ENCODE measurements at places on chromosomes 3 and 15.

GRCh38 chr3:159632128-159632527, 356.5 kb upstream of the IL12A start:
- DNase-seq: no peak

DNA sequence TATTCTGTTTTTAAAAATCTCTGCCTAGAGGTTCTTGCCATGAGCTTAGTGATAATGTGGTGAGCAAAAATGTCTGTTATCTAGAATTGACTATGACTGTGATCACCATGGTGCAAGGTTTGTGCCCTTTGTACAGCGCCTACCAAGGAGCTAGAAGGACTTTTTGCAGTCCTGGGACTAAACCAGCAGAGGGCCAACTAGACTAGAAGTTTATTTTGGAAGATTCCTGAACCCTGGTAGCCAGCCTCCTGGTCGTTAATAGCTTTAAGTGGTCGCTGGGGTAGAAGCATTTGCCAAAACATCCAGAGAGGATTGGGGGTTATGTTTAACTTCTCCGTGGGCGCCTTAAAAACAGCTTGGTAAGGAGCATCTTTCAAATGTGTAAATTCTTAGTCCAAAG, 7.8 kb downstream of the SCG5 start:
- DNase-seq: no peak

DNA sequence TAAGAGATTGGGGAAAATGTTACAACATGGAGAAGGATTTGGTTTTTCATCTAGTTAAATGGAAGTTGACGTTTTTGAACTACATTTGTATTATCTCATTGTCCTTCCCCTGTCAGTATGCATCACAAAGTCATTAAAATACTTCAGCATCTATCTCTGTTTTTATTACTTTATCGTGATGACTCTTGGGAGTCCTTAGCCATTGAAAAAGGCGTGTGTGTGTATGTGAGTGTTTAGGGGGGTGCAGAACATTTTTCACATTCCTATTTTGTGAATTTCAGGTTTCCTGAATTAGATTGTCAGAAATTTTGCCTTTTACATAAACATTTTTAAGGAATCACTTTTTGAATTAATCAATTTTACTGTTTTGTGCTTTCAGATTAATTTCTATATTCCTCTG, 360.6 kb upstream of the SGO1 start:
- no peak for DNase-seq

DNA sequence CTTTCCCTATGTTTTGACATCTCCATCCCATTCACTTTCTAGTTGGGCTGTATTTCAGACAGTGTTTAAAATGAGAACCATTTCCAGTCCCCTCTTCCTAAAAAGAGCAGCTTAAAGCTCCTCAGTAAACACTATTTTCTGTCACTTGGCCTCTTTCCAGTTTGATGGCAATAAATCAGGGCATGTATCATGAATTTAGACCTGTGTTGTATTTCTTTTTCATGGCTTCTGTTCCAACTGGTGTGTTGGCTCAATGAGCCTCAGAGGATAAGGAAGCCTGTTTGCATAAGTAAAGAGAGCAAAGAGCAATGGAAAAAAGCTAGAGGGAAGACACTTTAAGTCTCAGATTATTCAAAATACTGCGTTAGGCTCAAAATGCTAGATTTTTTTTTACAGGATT, 7.2 kb downstream of the CCDC80 start:
- no peak for DNase-seq

DNA sequence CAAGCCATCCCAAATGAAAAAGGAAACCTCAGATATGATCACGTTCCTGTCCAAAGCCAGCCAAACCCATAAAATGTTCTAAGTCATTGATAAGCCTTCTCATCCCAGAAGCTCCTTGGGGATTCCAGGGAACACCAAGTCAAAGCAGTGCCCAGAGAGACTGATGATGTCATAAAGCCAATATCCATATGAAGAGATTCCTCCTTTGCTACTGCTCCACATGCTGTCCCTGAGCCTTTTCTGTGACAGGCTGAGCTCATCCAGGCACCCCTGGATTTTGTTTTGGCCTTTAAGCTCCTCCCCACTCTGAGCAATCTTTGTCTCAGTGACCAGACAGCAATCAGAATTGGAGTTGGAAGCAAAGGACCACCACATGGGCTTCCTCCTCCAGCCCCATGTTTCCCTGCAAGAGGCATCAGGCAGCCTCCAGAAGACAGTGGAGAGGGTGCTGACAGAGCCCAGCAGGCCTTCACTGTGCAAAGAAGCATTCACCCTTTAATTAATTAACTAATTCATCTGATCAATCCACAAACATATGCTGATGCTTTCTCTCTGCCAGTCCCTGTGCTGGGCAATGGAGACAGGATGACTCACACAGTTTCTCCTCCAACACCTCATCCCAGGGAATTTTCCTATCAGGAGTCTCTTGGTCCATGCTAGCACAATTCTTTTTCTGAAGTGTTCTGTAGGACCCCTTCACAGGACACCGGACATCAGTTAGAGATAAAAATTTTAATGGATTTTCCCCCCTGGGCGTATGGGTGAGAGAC, 25.0 kb downstream of the MEX3B start:
- DNase-seq: no peak

GRCh38 chr3:149784064-149784704, 8.2 kb downstream of the ANKUB1 start:
- DNase-seq: no peak

DNA sequence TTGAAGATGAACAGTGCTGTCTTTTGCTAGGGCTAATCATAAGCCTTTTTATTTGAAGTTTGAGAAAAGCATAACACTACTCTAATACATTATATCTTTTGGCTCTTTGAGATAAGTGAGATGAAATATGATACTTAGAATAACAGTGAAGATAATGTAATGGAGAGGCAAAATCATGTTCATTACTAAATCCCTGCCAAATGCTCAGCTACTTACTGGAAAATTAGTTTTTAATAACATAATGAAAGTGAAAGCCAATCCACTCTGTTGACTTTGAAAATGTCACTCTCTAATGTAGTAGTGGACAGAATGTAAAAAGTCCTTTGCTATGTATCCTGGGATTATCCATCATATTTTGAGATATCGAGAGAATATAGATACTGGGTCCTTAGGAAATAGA, 35.9 kb upstream of the MYH15 start:
- no peak for DNase-seq

GRCh38 chr3:21847005-21847404, 96.0 kb upstream of the ZNF385D start:
- no peak for DNase-seq

- DNase-seq: no peak
These were observed 26.7 kb upstream of the PLA2G4D start for GRCh38 chr15:42121021-42121420.

DNA sequence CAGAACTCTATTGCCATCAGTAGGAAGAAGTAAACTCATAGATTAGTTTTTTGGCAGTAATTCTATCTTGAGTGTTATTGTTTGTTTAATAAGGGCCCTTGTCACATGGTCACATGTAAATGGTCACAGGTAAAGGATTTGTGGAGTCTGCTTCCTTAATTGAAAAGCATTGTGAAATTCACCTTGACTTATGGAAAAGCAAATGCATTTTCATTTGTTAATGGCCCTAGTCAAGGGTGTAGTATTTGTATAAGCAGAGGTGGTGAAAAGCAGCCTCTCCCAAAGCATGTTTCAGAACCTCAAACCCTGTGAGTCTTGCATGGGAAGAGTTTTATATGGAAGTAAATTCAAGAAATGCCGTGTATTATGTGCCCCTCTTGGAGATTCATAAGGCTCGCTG, 197.5 kb upstream of the NR2E3 start:
- DNase-seq: no peak

DNA sequence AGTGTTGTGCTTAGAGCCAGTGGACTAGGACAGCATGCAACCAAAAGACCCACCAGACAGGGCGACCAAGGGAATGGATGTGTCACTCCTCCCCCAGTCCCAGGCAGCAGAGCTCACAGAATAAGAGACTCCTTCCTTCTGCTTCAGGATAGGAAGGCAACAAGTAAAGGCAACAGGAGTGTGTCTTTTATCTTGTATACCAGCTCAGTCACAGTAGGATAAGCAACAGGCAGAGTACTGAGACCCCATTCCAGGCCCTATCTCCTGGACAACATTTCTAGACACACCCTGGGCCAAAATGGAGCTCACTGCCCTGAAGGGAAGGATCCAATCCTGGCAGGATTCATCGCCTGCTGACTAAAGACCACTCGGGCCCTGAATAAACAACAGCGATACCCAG, 25.0 kb downstream of the PDCD10 start:
- no peak for DNase-seq

- DNase-seq: no peak
These were observed 253.4 kb upstream of the LRRC3B start for GRCh38 chr3:26369133-26369532.

DNA sequence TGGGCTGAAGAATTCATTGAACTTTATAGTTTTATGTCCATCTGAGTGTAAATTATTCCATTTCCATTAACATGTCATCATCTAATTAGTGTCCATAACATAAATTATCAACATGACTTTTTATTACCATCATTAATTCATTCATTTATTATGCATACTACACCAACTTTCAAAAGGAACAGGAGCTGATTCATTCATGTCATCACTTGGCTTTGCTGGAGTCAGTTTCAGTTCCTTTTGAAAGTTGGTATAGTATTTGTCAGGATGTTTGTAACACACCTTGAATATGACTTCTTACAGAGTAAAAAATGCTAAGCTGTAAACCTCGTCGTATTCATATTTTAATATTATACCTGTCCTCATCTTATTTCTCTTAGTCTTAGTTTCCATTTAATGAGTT, 298.0 kb upstream of the RBMS3 start:
- no peak for DNase-seq

- no peak for DNase-seq
These were observed 180.8 kb downstream of the MEGF11 start for GRCh38 chr15:66072616-66073361.

GRCh38 chr15:92941668-92942067, 41.5 kb downstream of the CHD2 start:
- no peak for DNase-seq

DNA sequence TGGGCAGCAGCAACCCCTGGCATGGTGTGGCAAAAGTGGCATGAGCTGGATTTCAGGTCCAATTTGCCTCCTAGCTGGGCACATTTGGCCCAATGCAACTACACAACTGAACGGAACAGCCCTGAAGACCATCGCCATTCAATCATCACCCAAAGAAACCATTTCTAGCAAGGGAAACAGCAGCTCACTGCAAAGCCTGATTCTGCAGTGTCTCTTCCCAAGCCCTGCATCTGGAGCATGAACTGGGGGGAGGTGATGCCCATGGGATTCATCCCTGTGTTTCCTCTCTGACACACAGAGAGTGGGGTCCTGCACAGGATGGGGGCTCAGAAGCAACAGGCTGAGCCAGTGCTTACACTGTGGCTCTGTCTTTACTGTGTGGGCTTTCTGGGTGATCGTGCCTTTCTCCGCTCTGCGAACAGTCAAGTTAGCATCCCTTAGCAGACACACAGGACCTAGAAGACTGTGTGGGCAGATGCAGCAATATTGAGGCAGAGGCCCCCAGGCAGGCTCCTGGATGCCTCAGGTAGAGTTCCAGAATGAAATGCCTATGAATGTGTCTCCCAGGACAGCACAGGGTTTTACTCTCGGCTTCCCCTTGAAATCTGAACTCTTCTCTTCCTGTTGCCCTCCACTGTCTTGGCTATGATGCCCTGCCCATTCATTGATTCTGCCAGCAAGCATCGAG, 91.1 kb upstream of the ALDH1A3 start:
- no peak for DNase-seq

- DNase-seq: no peak
These were observed 22.1 kb upstream of the ATP2B2 start for GRCh38 chr3:10527295-10528001.

- DNase-seq: no peak
These were observed 84.1 kb downstream of the SCN11A start for GRCh38 chr3:38967693-38967989.

DNA sequence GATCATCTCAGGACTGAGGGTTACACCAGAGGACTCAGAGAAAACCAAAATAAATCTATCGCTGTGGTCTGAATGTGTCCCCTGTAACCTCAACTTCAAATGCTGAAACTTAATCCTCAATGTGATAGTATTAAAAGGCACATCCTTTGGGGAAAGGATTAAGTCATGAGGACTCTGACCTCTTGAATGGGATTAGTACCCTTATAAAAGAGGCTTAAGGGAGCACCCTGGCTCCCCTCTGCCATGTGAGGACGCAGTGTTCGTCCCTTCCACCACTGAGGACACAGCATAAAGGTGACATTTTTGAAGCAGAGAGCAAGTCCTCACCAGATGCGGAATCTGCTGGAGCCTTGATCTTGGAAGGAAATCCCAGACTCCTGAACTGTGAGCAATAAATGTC, 39.5 kb downstream of the SRPRB start:
- no peak for DNase-seq

- DNase-seq: no peak
These were observed 46.6 kb upstream of the SSR3 start for GRCh38 chr3:156601497-156601896.

DNA sequence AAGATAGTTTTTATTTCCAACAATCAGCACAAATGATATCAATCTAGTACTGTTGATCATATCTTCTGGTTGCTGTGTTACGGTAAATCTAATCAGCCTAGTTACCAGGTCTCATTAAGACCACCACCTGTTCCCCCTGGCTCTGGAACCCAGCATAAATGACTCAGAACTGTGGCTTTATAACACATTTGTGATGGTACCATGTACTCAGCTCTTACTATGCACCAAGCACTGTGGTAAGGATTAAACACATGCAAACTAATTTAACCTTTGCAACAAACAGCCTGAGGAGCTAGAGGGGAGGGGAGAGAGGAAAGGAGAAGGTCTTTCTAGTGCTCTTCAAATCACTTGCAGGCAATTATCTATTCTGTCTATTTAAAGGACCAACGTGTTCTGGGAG, 173.9 kb upstream of the LMCD1 start:
- DNase-seq: no peak

DNA sequence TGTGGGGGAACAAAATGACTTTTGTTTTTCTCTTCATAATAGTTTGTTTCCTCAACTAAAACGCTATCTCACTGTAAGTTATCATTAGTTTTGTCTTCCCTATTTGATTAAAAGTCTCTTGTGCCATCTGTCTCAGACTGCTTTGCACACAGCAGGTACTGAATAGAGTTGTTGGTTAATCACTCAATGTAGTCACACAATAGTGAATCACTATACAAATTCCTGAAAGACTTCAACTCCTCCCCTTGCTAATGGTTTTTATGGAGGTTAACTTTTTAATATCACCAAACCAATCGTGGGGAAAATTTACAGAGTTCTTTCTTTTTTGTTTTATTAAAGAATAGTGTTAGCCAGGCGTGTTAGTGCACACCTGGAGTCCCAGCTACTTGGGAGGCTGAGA, 2.6 kb upstream of the NGLY1 start:
- DNase-seq: no peak

- DNase-seq: no peak
These were observed 7.7 kb downstream of the SNX4 start for GRCh38 chr3:125512135-125512920.

GRCh38 chr3:41073190-41073589, 126.1 kb upstream of the CTNNB1 start:
- DNase-seq: no peak

GRCh38 chr3:176611703-176612102, 585.6 kb downstream of the TBL1XR1 start:
- DNase-seq: no peak

GRCh38 chr3:14485981-14486380, 54.2 kb downstream of the GRIP2 start:
- DNase-seq: no peak

GRCh38 chr3:156710429-156710828, 36.0 kb downstream of the TIPARP start:
- DNase-seq: no peak

GRCh38 chr3:9767418-9767817, 2.3 kb downstream of the CAMK1 start:
- no peak for DNase-seq

GRCh38 chr3:150315721-150316120, 92.4 kb upstream of the TSC22D2 start:
- DNase-seq: no peak

GRCh38 chr3:165981318-165981717, 144.1 kb upstream of the BCHE start:
- no peak for DNase-seq

Data from frontal cortex (tissue), 4 donors.